ENCODE measurements at places on chromosomes 4 and X.

DNA sequence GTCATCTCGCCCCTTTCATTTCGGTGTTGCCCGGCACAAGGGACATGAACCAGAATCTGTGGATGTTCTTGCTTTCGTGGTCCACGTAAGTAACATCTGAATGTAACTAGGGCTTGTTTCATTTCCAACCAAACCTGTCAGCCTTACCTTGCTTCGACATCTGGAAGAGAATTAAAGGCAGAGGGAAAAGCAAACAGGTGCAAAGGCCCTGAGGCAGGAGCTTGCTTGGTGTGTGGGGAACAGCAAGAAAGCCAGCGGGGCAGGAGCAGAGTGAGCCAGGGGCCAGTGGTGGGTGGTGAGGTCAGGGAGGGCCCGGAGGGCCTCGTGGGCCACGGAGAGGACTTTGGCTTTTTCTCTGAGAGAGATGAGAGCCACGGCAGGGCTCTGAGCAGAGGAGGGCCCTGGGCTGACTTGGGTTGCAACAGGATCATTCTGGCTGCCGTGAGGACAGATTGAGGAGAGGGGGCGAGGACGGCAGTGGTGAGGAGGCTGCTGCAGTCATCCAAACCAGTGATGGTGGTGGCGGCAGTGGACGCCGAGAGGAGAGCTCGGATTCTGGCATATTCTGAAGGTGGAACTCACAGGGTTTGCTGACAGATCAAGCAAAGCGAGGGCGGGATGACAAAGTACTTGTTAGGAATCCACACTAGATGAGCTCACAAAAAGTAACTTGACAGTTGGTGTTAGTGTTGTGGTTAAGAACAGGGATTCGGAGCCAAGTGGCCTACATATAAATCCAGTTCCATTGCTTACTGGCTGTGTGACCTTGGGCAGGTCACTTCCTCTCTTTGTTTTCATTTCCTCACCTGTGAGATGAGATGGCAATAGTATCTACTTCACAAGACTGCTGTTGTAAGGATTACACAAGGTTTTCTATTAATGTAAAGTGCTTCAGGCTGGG, 6.8 kb upstream of the WDR13 start:
- DNase-seq: no peak

DNA sequence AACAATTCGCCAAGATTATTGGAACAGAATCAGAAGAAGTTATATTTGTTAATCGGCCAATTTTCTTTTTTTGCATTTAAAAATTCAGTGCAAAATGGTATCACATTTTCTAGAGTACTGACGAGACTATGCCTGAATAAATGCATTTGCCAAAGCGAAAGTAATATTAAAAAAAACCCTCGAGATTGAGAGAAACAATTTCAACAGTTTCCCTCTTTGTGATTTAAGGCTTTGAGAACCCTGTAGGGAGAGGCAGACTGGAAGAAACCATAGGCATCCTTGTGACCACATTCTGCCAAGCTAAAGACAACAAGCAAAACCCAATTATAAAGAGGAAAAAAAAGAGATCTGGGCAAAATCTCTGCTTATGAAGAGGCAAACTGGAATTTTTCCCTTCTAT, 218.1 kb upstream of the GK2 start:
- no peak for DNase-seq

- DNase-seq: no peak
These were observed 121.8 kb upstream of the PSAPL1 start for GRCh38 chr4:7556558-7556957.

GRCh38 chr4:144754562-144755410, 108.8 kb downstream of the HHIP start:
- no peak for DNase-seq

DNA sequence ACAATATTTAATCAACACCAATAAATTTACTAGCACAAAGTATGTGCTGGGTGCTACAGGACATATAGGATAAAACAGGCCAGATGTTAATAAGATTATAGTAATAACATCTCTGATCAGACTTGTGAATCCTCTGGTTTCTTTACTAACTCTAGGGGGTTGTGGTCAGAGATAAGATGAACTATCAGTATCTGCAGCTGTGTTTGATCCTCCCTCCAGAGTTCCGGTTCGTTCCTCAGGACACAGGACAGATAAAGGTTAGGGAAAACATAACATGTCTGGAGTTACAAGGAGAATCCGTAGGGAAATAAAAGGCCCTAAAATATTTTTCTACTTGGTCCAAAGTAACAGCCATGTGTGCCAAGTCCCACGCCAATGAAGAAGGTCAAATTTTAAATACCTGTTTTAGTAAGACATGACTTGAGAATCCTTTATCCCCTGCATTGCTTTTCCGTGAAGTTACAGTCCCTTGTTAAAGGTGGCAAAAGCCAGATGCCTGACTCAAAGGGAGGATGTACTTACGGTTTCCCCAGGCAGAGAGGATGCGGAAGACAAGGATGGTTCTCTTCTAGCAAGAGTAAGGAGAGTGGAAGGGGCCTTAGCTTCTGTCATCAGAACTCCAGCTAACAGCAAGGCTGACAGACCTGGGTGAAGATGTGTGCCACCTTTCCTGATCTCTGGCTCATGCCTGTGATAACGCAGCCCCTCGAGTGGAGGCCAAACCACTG, 44.4 kb downstream of the KIAA0232 start:
- no peak for DNase-seq

DNA sequence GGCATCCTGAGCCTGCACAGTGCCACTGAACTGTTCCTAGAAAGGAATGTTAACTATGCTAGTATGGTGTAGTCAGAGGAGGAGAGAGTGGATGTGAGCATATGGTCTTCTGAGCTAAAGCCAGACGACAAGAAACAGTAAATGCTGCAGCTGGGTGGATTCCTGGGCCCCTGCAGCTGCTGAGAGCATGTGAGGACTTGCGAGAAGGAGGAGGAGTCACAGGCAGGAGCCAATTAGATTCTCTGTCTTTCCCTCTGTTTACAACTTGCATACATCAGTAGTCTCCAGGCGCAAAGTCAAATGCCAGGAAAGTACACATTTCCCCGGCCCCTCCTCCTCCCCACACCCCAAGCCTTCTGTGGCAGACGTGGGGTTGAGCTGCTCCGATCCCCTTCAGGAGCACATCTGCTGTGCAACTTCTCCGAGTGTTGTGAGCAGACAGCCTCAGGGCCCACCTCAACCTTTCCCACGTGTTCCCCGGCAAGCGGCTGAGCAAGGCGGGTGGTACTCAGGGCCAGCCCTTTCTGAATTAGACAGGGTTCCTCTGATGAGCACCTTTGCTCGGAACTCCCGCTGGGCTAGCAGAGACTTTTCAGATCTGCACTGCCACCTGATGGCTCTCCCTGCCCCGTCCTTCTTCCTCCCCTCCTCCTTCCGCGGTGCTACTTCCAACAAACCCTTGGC, 108.7 kb upstream of the ATP6AP2 start:
- no peak for DNase-seq

- peak; percentile 23 for DNase-seq
These were observed 149.6 kb downstream of the INPP4B start for GRCh38 chr4:142696334-142697122.

DNA sequence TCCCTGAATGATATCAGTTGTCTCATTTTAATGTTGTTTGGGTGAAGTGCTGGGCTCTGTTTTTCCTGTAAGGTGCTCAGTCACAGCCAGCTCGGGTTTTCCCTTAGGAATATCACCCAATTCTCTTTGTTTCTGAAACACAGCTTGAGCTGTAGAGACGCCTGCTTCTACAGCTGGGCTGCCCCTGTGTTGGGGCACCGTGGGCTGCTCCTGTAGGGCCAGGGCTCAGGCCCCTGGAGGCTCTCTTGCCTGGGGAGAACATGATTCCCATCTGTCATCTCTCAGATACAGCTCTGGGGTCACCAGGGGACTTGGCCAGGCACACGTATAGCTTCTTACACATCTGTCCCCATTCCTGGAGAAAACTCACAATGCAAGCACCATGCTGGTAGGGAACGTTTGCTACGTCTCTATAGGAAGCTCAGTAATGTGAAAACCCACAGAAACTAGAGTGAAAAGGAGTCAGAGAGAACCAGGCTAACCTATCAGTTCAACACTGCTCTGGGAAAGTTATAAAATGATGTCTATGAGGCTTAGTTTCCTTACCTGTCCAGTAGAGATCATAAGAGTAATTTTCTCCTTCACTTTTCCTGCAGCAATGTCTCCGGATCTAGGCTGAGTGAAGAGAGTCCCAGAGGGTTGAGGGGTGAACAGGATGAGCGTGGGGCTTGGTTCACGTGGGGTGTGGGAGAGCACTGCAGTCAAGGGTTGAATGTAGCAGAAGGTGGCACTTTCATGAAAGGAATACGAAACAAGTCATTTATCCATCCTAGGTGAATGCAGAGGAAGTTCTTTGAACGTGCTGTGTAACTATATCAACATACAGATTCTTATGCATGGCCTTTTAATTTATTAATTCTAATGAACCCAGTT, 14.5 kb downstream of the FHDC1 start:
- no peak for DNase-seq

DNA sequence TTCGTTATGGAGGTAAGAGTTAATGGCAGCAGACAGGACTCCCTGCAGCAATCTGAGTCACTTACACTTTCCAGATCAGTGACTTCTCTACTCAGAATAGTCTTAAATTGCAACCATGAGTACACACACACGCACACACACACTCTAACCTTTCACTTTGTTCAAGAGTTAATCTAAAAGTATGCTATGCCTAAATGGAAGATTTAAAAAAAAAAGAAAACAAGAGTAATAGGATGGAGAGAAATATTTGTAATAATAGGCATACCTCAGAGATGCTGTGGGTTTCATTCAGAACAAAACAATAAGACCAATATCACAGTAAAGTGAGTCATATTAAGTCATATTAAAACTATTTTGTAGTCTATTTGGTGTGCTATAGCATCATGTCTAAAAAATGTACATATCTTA, 969.1 kb upstream of the PCDH10 start:
- no peak for DNase-seq

DNA sequence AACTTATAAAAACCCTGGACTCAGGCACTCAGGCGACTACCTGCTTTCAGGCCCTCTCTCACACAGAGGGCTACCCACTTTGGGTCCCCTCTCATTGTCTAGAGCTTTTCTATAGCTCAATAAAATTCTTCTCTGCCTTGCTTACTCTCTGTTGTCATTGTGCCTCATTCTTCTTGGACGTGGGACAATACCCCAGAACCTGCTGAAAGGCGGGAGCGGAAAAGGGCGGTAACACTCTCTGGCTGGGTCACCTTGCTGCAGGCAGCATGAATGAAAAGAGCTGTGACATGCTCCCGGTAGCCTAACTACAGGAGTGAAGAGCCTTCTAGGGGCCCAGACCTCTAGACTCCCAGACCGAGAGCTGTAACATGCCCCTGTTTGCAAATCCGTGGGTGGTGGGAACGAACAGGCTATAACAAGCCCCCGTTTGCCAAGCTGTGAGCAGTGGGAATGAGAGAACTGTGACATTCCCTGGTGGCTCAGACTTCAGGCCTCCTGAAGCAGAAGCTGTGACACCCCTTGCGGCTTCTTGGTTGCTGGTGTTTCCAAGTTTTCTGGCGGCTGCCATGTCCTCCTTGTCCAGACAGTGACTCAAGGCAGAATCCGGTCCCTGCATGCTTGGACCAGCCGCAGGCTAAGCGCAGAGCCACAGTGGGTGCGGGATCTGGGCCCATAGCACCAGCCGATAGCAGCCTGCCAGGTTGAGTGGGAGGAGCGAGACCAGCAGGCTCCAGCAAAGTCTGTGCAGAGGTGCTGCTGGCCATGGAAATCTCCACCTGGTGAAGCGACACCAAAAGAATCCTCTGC, 684.6 kb downstream of the ARAP2 start:
- DNase-seq: no peak

GRCh38 chr4:140861359-140862176, 105.4 kb upstream of the TBC1D9 start:
- peak; percentile 36 for DNase-seq

DNA sequence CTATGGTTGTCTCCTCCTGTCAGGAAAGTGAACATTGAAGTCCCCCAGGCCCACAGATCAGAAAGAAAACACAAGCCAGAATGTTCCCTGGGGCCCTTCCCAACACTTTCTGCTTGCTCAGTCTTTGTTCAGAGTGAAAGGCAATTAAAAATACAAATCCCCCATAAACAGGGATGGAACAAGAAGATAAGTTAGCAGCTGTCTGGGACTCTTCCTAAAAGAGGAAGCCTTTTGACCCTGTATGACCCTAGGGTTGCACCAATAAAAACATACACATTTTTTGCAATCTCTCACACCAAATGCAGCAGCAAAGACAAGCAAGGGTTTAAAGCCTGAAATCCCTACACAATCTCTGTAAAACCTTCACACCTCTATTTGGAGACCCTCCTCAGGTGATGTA, 22.6 kb downstream of the IRF2 start:
- DNase-seq: no peak

GRCh38 chr4:174316546-174316945, 32.8 kb downstream of the CEP44 start:
- no peak for DNase-seq

DNA sequence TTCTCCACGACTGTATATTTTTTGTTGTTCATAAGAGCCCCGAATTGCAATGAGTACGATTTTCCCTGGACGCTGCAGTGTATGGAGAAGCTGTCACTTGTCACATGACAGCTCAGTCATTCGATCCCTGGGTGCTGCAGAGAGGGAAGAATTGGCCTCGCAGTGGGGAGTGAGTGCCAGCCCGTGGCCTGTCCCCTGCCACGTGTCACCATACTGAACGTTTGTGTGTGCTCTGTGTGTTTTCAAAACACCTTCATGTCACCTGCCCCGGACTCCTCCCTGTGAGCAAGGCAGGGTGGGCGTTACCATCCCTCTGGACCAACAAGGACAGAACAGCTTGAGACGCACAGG, 77.9 kb downstream of the TBL1X start:
- DNase-seq: no peak

DNA sequence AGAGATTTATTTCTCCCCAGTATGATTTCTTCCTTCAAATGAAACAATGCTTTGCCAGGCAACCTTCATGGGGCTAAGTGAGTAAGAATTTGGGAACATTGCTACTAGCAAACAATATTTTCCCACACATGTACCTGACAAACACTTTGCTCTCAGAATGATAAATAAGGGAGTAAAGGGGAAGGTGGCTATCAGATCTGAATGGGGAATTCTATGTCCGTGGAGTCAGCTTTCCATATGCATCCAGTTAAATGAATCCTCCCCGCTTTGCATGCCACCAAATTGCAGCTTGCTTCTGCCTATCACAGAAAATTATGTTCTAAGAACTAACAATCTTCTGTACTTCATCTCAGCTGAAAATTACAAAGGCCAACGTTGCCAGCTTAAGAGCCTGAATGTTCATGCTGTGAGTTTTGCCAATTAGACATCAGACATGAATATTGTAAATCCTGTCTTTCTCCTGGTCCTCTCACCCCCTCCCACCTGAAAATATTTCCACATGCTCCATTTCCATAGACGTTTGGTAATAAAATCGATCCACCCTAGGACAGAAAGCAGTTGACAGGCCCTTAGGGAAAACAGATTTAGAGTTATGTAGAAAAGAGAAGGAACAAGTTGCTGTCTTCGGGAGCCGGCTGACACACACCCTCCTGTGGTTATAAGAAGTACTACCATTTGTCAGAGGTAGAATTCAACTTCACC, 6.3 kb downstream of the MEPE start:
- DNase-seq: no peak

GRCh38 chr4:83329521-83330110, 5.0 kb downstream of the HPSE start:
- DNase-seq: no peak

- DNase-seq: no peak
These were observed 208.8 kb downstream of the SH2D1A start for GRCh38 chrX:124555036-124555595.

GRCh38 chr4:91113130-91113706, 986.0 kb downstream of the CCSER1 start:
- DNase-seq: no peak

- no peak for DNase-seq
These were observed 427 bp downstream of the LAMTOR3 start for GRCh38 chr4:99893839-99894160.
